ENCODE measurements at places on chromosomes 7 and 10. TPM values are rescaled to one million over a fixed set of nuclear protein-coding genes. Genes with fewer than 3 reads are reported as not detected.

Gene AKR1C8
- total RNA-seq = not detected

Gene SPDYE3
- not detected for total RNA-seq

Gene CYP2C19
- 0.42 TPM for total RNA-seq

Gene BMPER
- total RNA-seq = not detected

Gene TAS2R41
- total RNA-seq = not detected

Gene NEUROG3
- not detected for total RNA-seq

Gene OR6V1
- not detected for total RNA-seq
